Foreskin keratinocyte (primary cell): ENCODE measurements at places on chromosomes 5 and 9. TPM values are rescaled to one million over a fixed set of nuclear protein-coding genes. Genes with fewer than 3 reads are reported as not detected.

DNA sequence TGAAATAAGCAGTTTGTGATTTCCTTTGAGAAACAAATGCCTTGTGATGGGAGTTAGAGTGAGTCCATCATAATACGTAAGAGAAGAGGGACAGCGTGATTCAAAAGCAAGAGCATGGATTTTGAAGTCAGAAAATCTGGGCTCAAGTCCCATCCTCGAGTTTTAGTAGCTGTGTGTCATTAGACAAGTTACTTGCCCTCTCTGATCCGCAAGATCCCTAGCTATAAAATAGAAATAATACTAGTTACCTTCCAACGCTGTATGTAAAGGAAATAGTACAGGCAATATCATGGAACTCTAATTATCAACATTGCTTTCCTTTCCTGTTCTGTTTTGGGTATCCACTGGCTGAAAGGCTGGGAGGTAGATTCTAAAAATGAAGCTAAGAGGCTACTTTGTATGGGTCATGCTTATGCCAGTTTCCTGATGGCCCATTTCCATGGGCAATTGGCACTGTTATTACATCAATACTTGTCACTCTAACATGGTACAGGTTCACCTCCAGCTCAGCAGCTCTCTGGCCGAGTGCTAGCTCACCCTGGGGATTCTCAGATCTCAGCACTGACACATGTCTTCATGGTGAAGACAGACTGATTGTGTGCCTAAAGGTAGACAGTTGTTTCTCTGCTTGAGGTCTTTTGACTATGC lies 241.7 kb upstream of the KLF4 start:
- DNase-seq = no peak

DNA sequence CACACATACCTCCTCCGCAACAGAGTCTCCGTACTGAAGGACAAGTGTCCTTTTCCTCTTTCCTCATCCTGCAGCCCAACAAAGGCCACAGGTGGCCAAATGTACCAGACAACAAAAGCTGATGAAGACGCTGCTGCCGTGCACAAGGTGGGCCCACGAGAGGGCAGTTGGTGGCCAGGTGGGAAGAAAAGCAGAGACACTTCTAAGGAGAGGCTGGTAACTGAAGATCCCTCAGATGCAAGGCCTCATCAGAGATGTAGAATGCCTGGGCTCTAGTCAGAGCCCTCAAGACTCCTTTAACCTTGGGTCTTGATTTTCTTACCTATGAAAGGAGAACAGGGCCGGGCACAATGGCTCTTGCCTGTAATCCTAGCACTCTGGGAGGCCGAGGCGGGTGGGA lies 75.7 kb downstream of the NRG2 start:
- no peak for DNase-seq

DNA sequence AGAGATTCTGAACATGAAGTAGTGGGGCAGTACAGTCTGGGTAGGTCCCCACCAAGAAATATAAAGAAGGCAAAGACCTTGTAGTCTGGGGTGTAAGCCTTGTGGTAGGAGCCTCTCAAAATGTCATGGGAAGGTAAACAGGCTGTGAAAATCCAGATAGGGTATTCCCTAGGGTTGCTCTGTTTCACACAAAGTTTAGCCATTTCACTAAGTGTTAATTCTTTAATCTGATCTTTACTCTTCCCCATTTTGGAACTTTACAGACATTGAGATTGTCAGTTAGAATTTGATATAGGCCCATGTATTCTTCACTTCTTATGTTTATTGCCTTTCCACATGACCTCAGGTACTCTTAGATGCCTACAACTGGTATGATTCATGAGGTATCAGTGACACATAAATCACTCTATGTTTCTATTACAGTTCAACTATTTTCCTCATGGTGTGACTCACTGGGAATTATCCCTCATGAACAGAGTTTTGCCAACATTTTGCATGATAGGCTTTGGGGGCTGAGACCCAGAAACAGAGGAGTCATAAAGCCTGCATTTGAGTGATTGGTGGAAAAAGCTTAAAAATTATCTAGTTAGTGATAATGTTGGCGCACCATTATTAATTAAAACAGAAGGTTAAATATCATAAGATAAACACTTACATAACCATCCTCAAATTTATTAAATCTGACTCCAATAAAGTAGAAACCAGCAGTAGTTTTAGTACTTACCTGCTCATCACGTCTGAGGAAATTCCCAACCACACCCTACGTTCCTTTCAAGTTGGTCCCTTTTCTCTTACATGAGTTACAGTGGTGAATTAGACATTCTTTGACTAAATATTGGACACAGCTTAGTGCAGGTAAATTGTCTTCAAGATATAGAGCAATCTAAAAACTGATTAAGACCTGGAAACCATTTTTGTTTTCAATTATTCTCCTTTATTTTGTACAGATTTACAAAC lies 399.8 kb upstream of the MEF2C start:
- DNase-seq = peak; percentile 78

- peak; percentile 24 for DNase-seq
Measured at GRCh38 chr5:54944364-54944763, 41.0 kb downstream of the ESM1 start.

- peak; percentile 74 for DNase-seq
Measured at GRCh38 chr5:66892716-66893115, 296.5 kb downstream of the MAST4 start.

DNA sequence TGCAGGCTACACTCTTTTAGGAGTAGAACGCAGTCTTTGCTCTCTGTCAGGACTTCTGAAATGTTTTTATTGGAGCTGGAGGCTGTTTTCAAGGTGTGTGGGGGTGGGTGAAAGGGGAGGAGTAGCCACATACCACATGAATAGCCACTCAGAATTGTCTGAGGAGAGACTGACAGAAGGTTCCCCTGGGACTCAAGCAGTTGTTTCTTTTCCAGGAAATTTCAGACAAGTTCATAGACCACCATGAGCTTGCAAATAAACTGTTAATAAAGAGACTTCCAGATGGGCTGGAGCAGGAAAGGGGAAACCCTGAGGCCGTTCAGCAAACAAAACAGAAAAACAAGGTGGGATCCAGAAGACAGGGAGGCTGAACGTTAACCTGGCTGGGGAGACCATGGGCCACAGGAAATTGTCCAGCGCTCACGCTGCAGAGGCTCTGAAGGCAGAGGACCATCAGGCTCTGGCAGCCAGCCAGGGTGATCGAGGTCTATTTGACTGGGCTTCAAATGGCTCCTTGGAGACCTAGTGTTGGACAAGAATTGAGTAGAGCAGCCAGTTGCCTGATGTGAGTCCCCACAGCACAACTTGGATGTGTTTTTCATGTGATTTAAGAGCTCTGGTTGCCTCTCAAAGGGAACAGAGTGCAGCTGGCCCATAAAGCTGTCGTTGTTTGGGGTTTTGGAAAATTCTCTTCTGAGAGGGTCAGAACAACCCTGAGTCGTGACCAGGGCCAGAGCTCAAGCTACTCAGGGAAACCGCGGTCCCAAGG lies 159.2 kb upstream of the RAI14 start:
- DNase-seq = no peak

DNA sequence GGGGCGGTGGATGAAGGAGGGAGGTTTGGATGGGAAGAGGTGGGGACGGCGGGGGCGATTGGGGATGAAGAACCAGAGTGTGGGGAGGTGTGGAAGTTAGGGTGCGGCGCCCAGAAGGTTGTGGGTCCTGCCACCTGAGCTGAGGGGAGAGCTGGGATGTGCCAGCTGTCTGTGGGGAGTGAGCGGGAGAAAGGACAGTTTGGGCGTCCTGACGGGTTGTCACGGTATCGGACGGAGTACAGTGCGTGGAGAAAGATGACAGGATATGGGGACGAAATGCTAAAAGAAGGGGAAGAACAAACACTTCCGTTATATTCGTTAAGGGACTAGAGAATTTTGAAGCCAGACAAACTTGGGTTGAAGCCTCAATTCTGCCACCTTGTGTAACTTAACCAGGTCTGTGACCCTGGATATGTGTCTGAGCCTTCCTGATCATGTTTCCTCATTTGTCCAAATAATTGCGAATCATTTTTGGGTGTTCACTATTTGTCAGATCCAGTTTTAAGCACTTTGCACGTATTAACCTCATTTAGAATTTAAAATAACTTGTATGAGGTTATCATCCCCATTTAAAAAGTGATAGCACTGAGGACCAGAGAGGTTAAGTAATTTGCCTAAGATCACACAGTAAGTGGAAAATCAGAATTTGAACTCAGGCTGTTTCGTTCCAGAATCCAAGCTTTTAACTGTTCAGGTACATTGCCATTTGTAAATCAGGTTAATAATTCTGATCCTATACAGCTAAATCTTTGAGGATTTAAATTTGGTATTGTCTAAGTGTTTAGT lies 689 bp downstream of the CNTRL start:
- DNase-seq = no peak

GRCh38 chr5:61884252-61884855 lies 421.7 kb upstream of the KIF2A start:
- DNase-seq = no peak

DNA sequence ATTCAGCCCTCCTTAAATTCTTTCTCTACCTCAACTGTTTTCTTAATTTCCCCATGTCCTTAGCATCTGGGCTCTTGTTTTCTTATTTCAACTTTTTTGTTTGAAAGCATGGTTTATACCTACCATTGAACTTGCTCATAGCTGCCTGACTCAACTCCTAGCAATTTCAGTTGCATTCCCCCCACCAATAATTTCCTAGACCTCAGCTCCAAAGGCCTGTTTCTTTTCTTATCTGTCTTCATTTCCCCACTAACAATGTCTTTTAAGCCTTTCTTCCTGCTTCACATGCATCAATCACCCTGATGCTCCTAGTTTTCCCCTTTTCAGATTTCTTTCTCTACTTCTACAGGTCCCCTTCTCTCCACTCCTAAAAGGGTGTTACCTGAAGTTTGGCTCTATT lies 129.7 kb upstream of the PDE4D start:
- DNase-seq = no peak

DNA sequence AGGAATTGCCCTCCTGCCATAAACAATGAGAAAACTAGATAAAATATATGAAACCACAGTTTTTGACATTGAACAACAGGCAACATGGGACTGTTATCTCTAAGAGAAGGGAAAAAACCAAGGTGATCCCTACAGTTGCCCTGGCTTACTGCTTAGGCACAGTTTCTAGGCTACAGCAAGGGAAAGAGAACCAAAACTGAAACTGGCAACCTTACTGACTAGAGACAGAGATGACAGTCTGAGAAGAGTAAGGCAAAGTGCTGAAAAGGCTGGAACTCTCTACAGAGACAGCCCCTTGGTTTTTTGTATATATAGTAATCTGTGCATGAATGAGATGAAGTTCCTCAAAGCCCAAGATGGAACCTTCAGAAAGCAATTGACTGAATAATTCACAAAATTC lies 36.2 kb upstream of the REEP2 start:
- DNase-seq = no peak

DNA sequence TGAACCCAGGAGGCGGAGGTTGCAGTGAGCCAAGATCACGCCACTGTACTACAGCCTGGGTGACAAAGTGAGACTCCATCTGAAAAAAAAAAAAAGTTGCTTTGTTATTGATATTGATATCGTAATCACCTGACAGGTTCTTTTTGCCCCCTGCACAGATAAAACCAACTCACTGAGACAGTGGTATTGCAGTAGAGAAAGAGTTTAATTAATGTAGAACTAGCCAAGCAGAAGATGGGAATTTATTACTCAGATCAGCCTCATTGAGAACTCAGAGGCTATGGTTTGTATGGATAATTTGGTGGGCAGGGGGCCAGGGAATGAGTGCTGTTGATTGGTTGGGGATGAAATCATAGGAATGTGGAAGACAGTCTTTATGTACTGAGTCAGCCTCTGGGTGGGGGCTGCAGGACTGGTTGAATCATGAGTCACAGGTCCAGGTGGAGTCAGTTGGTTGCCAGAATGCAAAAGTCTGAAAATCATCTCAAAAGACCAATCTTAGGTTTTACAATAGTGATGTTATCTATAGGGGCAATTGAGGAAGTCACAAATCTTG lies 35.8 kb upstream of the MEGF10 start:
- DNase-seq = peak; percentile 76

DNA sequence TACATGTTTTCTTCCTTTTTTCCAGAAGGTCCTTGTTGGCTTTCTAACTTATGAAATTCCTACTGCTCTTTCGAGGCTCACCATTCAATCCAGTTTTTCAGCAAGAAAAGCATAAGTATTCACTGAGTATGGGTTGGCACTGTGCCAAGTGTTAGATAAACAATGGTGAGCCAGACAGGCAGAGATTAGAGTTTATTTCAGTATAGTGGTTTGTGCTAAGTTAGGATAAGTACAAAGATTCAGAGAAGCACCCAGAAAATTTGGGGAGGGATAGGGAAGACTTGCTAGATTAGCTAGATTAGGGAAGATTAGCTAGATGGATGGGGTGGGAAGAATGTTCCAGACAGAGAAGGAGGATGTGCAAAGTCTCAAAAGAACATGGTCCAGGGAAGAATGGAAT lies 122.9 kb downstream of the OXCT1 start:
- no peak for DNase-seq

DNA sequence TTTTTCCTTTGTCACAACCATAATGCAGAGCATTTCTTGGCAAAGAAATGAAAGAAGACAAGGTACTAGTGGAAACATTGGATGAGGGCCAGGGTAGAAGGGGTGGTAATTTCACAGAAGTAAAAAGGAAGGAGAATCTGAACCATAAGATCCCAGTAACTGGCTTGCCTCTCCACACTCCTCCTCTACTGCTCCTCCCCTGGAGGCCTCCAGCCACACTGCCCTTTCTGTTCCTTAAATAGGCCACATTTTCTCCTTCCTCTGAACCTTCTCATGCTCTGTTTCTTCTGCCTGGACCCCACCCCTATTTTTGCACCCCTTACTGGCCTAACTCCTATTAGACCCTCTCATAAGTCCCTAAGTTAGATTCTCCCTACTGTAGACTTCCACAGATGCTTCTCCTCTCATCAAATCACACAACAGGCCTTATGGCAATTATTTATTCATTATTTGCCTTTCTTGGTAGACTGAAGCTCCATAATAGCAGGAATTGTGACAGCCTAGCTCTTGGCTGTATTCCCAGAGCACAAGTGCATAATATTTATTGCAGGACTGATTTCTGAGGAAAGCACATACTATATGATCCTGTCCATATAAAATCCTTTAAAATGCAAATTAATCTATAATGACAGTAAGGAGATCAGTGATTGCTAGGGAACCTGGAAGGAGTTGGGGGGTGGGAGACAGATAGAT lies 31.3 kb upstream of the GRIA1 start:
- no peak for DNase-seq

GRCh38 chr9:84404095-84404686 lies 63.6 kb upstream of the SLC28A3 start:
- no peak for DNase-seq

- DNase-seq = no peak
Measured at GRCh38 chr9:22141908-22142307, 132.8 kb upstream of the CDKN2B start.

DNA sequence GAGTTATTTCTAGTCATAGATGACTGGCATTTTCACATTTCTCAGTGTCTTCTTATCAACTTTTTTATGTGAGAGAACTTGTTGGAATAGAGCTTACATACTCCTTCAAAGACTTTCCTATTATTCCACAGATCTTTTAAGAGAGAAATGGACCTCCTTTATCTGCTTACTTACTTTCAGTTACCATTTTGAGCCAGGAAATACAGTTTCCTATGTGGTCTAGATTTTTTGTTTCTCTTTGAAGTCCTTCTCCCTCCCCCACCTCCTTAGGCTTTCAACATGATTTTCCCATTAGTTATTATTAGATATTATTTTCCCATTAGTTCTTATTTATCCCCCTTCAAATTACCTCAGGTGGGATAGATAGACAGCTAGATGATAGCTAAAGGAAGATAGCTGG lies 289.1 kb upstream of the ITGA1 start:
- DNase-seq = no peak

Gene FBXW5
- total RNA-seq = 86.5 and 86.6 TPM in 2 replicates

Gene SPATA31A7
- not detected in 2 replicates for total RNA-seq

Gene ADAMTS16
- not detected in 2 replicates for total RNA-seq

Gene HMHB1
- total RNA-seq = not detected in 2 replicates
